RWPE1 (cell line): ENCODE measurements at places on chromosomes 3 and 15.

- DNase-seq, result no peak
Observed at GRCh38 chr3:171825222-171825828, 15.0 kb upstream of the PLD1 start.

GRCh38 chr3:127193341-127193740 lies 410 bp downstream of the PRR23E start:
- DNase-seq, result no peak

DNA sequence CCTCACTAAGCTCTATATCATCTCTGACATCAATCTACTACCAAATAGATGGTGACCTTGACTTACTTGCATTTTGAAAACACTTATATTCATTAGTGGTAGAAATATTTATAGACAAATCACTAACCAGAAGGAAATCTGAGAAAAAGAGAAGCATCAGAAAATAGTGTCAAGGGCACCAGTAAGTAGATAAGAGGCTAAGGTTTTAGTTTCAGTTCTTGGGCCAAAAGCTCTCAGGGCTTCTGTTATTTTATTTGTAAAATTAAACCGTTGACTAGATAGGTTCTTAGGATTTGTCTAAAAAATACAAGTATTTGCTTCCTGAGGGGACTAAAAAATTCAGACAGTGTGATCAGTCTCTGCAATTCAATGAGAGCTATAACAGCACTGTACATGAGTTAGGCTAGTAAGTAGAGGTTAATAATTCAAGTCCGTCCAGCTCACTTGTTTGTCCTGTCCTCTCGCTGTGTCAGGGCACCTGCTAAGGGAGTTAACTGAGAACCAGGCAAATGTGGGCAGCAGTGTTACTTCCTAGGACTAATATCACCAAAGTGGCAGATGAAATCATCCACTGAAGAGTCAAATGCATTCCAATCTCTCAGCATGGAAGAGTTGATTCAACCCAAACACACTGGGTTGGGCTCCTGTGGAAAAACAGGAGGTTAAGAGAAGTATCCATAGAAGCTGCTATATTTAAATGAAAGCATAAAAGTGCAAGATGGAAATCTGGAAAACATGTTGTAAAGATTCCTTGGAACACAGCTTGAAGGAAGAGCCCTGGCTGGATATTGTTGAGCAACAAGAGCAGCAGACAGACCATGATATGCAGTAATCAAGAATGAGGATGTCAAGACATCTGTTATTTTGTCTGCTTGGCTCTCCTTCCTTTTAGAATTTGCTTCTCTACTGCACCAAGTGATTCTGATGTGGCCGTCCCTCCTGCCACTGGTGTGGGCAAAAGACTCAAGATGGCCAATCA lies 134.9 kb upstream of the ZBTB20 start:
- DNase-seq, result no peak

GRCh38 chr3:49017229-49017970 lies 980 bp downstream of the DALRD3 start:
- DNase-seq, result no peak

- DNase-seq, result no peak
Observed at GRCh38 chr3:179416681-179417080, 34.6 kb downstream of the GNB4 start.

- no peak for DNase-seq
Observed at GRCh38 chr3:108907194-108907593, 46.5 kb downstream of the GUCA1C start.

- DNase-seq, result no peak
Observed at GRCh38 chr3:73694983-73695757, 70.4 kb upstream of the PDZRN3 start.

DNA sequence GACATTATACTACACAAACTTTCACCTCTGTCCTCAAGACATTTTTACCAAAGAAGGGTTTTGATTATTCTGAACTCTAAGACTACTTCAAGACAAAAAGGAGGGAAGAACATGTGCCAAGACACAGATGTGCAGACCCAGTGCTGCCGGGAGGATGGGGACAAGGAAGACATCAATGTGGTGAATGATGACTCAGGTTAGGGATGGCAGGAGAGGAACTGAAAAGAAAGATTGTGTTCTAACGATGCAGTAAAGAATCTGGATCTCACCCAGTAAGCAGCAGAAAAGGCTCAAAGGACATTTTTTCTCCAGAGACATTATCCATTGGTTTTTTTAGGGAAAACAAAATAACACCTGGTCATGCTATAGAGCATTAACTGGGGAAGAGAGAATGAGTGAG lies 449.9 kb upstream of the NR2F2 start:
- no peak for DNase-seq

GRCh38 chr3:54360320-54360719 lies 238.0 kb downstream of the CACNA2D3 start:
- DNase-seq, result no peak

DNA sequence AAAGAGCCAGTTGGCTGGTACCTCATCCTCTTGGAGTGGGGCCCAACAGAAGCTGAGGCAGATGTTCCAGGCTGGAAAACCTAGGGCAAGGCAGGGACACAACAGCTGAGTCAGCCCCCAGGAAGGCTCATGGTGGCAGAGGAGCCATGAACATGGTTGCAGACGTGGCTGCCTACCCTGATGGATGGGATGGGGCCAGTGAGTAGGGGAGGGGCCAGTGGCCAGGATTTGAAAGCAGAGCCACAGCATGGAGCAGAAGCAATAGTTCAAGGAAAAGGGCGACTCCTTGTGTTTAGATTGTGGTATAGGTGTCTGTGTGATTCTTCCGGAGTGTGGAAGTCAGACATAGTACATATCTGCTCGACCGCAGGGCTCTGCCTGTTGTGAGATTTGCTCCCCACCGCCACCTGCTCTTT lies 24.2 kb downstream of the PXYLP1 start:
- DNase-seq, result no peak

- no peak for DNase-seq
Observed at GRCh38 chr3:64354221-64354620, 129.0 kb upstream of the PRICKLE2 start.

DNA sequence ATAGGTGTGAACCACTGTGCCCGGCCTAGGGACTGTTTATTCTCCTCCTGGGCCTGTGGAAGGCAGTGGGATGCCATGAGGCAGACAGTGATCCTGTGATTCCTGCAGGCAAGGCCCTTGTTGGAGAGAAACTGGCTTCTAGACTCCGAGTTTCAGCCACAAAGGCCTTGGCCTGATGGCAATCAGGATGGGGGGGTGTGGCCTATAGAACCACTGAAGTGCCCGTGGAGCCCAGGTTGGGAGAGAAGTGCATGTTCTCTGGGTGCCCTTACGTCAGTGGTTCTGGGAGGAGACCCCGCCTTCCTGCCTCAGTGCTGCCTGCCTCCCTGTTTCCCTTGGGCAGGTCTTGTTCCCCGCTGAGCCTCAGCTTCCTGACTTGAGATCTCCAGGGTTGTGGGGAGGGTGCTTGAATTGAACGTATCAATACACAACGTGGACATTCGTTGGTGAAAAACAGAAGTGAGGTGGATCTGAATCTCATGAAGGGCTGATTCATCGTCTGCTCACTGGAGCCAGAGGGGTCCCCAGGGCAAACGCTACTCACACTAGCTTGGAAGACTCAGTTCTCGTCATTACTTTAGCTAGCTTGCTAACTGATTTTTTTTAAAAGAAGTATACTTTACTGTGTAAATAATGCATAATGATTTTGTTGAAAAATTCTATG lies 31.8 kb downstream of the IRAK2 start:
- DNase-seq, result no peak

DNA sequence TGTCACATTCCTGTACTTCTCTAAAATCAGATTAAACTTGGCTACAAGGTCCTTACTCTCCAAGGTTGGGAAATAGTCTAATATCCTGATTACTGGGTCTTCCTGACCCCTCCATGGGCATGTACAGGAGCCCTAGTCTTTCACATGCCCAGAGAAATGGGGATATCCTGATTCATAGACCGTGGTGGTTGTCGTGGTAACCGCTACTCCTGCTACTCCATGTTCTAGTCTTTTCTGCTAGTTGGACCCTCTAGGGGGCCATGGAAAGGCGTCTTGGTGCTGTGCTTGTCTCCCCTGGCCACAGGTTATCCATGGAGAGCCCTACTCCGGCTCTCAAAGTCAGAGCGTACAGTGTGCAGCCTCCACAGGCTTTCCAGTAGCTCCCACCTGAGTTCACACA lies 13.1 kb upstream of the ZBTB38 start:
- no peak for DNase-seq

DNA sequence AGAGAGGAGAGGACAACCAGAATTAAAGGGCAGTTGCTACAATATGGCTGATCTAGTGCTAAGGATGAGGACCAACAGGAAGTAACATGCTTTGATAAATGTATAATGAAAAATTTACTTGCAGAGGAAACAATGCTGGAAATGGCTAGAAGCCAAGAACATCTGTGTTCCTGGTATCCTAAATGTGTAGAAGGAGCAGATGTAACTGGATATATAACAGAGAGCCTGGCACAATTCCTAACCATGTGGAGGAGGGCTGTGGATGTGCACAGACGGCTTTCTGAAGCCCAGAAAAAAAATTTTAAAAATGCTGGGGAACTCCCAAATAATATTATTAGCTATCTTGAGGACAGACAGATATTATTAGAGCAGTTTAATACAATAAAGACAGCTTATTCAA lies 159.4 kb upstream of the GBE1 start:
- DNase-seq, result no peak
